ENCODE measurements at places on chromosomes 16 and 17.

DNA sequence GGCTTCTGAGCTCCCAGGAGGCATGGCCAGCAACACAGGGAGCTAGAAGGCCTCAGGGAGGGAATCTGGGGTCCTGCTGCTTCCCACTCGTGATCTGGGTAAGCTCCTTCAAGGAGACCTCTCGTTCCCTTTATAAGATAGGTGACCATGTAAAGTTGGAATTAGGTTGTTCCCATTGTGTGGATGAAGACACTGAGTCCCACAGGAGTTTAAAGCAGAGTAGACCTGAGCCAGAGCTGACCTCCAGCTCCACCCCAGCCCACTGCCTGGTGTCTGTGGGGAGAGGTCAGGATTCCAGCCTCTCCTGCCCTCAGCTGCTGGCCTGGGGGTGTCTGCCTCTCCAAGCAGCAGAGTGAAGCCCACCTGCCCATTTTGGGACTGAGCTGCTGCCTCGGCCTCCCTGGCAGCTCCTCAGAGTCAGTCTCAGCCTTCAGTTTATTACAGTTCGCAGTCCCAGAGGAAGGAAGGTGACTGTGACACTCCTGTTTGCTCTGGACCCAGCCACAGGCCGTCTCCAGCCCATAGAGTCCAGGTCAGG, 33.1 kb upstream of the LGALS9 start:
- DNase-seq, result no peak

DNA sequence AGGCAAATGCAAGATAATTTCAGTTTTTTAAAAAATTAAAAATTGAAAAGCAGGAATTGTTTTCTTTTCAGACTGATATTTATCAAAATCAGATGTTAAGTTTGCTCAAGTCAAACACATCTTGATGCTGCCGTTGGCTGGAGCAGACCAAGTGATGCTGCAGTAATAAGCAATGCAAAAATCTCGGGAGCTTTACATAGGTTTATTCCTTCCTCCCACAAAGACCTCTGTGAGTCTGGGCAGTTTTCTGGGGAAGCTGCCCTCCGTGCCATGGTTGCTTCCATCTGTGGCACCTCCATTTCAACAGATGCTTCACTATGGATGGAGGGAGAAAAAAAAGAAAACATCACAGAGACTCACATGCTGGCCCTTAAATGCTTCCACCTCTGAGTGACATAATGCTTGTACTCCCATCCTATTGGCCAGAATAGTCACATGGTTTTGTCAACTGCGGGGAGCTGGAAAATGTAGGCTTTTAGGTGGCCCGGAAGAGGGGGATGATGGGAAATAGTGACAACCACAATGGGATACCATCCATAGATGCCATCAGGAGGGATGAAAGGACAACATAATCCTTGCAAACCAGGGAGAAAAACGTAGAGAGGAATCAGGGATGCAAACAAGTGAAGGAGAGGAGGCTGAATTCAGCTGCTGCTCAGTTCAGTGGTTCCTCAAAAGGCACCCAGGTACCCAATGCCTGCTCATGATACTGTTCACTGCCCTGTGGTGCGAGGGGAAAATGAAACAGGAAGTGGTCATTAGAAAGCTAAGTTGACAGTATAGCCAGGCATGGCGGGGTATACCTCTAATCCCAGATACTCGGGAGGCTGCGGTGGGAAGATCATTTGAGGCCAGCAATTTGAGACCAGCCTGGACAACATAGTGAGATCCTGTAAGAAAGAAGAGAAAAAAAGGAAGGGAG, 13.5 kb upstream of the ERCC4 start:
- no peak for DNase-seq

DNA sequence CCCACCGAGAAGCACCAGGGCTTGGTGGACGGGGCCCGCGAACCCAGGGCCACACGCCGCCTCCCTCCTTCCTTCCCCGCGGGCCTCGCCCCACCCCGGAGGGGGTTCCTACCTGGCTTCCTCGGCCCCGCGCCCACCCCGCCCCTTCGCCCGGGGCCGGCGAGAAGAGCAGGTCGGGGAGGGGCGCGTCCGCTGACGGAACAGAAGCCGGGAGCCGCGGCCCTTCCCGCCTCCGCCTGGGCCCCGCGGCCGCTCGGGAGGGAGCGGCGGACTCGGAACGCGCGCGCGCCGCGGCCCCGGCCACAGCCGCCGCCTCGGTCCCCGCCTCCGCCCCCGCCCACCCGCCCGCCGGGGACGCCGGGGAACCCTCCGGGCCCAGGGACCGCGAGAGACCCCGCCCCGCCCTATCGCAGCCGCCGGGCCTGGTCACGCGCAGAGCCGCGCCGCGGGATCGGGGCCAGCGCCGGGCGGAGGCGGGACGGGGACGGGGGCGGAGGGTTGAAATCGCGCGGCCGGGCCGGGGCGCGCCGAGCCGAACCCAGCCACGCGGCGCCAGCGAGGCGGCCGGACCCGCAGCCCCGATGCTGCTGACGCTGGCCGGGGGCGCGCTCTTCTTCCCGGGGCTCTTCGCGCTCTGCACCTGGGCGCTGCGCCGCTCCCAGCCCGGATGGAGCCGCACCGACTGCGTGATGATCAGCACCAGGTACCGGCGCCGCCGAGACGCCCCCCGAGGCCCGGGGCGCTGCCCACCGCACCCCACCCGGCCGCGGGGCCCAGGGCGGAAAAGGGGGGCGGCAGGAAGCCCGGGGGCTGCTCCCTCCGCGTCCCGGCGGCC, at the start of gene TLCD3A:
Gene TLCD3A, plus strand, starts transcription at position 530 of the 835 bp plus-strand sequence. Its CDS starts 52 bp downstream, at position 582.
- DNase-seq, result no peak

- DNase-seq, result no peak
Measured at GRCh38 chr17:79974566-79975497, 60.8 kb downstream of the TBC1D16 start.

DNA sequence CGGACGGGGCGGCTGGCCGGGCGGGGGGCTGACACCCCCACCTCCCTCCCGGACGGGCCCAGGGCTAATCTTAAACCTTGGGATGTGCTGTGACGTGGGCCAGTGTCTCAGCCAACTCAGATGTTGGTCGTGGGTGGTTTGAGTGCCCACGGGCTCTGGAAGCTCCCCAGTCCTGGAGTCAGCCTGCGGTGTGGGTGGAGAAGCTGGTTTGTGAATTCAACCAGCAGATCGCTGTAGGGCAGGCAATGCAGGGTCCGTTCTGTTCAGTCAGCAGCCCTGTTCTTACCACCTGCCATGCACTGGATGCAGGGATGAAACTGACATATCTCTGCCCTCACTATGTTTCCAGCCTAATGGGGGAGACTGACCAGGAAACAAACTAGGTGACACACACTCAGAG, 8.0 kb upstream of the ZNF500 start:
- no peak for DNase-seq

GRCh38 chr17:74163271-74163821, 40.1 kb upstream of the RPL38 start:
- no peak for DNase-seq

- DNase-seq, result no peak
Measured at GRCh38 chr17:31093866-31094599, 744 bp upstream of the NF1 start.

DNA sequence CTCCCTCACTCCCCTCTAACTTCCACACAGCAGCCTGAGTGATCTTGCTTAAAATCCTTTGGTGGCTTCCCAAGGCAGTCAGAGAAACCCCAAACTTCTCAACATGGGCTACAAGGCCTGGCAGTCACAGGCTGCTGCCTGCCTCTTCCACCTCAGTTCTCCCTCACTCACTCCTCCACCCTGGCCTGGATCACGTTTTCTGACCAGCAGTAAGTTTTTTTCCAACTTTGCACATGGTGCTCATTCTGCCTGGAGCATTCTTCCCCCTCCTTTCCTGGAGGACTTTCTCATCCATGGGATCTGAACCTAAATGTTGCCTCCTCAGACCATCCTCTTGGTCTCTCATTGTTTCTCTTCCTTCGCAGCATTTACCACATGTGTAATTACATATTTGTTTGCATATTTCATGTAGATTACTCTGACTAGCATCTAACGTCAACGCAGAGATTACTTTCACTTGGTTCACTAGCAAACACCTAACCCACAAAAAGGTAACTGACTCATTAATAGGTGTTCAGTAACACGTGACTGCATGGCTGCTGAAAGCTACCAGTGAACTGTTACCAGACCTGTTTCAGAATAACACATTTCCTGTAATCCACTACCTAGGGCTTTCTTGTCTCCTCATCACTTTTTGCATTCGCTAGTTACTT, 17.1 kb downstream of the GNA13 start:
- no peak for DNase-seq

GRCh38 chr17:42378959-42379594, 9.2 kb downstream of the STAT3 start:
- no peak for DNase-seq

DNA sequence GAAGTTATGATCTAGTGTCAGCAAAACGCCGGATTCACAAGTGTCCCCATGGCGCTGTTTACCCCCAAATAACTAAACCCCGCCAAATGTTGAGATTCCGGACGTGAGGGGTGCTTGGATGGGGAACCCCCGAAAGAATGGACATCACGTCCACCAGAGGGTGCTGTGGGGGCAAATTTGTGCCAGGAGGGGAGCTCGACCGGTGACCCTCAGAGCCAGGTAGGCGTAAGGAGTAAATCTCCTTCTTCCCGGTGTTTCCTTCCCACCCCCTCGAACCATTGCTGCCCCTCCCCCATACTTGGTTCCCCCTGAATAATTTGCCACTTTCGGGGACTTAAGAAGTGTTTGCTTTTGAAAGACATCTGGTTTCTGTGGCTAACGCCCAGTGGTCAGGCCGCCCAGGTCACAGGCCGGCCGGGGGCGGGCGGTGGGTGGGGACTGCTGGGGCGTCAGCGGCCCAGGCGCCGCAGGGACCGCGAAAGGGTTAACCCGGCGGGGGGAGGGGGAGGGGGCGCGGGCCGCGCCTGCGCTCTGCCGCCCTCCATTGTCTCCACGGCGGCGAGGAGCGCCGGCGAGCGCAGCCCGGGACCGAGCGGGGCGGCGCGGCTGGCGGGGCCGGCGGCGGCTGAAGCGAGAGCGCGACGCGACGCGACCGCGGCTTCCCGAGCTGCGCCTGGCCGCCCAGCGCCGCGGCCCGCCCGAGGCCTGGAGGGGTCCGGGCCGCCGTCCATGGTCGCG, at the start of gene ZNRF1:
Gene ZNRF1, plus strand, starts transcription at position 544 of the 738 bp plus-strand sequence. CDS start 648 bp downstream, outside the sequence.
- DNase-seq, result peak; percentile 89

GRCh38 chr17:73478334-73478733, 165.9 kb downstream of the SDK2 start:
- DNase-seq, result no peak

DNA sequence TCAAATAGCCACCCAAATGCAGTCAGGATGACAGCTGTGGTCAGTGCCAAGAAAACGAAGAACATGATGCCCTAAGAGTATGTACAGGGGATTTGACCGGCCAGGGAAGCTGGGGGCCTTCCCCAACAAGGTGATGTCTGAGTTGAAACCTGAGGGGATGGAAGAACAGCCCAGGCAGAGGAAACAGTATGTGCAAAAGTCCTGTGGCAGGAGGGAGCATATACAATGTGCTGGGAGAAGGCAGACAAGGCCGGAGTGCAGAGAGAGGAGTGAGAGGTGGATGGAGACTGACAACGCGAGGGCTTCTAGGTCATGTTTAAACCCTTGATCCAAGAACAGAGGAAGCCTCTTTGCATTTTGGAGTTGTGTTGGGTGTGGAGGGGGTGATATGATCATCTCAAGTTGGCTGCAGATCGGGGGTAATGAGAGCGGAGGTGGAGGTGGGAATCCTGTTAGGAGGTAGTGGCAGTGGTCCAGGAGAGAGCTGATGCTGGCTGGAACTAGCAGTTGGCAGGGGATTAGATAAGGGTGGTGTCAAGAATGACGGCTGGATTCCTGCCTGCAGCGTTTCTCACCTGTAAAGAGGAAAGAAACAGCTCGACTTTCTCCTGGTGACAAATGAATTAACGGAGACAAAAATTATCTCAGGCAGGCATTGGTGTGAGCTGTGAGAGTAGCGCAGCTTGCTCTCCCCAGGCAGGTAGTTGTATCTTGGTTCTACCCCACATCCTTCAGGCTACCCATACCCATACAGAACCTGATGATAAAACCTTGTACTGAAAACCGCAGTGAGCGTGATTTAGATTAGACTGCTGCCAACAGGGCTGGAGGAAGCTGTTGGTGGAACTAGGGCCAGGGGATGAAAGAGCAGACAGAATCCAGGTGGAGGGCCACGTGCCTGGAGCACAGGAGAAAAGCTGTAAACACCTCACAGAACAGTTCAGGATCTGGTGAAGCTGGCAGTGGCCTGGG, 37.2 kb upstream of the NGFR start:
- no peak for DNase-seq

- no peak for DNase-seq
Measured at GRCh38 chr16:63628812-63629211, 1493.1 kb downstream of the CDH11 start.

GRCh38 chr16:24986512-24987303, 28.5 kb downstream of the ARHGAP17 start:
- DNase-seq, result peak; percentile 43

- no peak for DNase-seq
Measured at GRCh38 chr17:71709271-71709890, 411.4 kb upstream of the SOX9 start.

GRCh38 chr16:31367853-31368252, 12.9 kb downstream of the ITGAX start:
- DNase-seq, result no peak

DNA sequence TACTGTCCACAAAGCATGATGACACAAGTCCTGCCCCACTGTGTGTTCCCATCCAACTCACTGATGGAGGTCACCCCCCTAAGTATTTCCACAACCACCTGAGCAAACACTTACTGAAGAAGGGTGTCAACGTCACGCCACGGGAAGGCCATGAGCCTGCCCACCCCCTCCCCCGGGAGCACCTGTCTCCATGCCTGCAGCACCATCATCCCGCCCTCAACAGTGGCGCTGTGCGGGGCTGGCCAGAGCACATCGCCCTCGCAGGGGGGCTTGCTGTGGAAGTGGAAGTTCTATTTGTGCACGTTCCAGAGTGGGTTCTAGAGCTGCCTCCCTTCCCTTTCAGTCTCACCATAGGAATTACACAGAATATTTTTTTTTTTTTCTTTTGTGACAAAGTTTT, 4.3 kb upstream of the MBTPS1 start:
- DNase-seq, result no peak

DNA sequence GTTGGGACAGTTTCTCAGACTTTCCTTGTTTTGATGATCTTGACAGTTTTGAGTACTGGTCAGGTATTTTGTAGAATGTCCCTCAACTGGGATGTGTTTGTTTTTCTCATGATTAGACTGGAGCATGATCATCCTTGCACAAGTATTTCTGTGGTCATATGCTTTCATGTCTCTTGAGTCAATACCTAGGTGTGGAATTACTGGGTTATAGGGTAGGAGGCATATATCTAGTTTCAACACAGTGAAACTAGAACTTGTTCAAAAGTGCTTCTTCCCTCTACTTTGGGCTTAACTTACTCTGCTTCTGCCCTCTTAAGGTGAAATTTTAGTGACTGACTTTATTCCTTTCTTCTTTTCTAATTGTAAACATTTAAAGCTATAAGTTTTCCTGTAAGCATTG, 30.1 kb downstream of the IKZF3 start:
- no peak for DNase-seq

- no peak for DNase-seq
Measured at GRCh38 chr17:65049085-65049756, 7.3 kb downstream of the GNA13 start.

- peak; percentile 37 for DNase-seq
Measured at GRCh38 chr17:75364078-75364477, 41.4 kb downstream of the GRB2 start.

Data from HS-5 (cell line).